NCI-H1436 treated with DMSO at 0.1 percent for 48 hours (cell line): ENCODE measurements at places on chromosomes 7 and 10.

- no peak for DNase-seq
Observed at GRCh38 chr10:113347508-113347907, 205.3 kb upstream of the HABP2 start.

DNA sequence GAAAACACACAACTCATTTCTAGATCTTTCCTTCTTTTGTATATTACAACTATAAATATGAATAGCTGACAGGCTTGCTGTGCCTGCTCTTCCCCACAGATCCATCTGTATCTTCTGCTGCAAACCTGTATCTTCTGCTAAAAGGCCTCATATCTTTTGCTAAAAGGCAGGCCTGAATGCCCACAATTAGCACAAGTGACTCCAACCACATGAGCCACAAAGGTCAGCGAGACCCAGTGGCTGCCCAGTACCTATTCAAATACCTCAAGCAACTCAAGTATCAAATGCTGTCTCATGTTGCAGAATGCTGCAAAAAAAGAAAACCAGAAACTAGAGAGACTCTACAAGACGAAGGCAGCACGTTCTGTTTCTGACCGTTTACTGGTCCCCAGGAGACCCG, 54.5 kb upstream of the ATP6V0A4 start:
- no peak for DNase-seq

DNA sequence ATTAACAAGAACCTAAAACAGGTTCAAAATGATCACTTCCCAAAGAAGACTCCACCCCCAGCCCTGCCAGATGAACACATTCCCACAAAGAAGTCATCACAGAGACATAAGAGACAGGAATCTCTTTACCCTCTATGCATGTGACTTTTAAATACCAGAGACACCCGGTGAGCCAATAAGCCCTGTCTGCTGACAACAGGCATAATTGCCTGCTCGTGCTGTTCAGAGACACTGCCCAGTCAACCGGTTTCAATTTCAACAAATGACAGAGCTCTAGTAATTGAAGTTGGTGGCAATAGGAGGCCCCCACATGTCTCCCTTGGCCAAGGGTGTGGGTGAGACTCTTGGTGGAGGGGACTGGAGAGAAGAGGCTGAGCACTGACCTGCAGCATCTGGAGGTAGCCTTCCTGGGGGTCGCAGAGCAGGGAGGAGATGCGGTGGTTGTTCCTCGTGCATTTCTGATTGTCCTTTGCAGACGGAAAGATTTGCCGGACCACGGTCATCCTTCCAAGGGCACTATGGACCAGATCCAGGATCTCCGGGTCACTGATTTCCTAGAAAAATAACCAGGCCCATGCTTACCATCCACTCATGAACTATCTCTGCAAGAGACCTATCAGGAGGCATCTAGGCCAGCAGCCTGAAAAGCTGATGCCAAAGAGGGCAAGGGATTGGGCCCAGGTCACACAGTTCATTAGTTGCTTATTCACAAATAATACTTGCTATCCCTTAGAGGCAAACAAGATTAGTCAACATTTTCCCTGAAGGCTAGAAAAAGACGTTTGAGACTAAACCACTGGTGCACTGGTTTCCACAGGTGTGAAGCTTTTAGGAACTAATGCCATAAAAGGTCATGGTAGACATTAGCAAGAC, 497.7 kb downstream of the GRID1 start:
- DNase-seq, result no peak

- DNase-seq, result no peak
Observed at GRCh38 chr7:98836811-98837629, 32.8 kb downstream of the TMEM130 start.

DNA sequence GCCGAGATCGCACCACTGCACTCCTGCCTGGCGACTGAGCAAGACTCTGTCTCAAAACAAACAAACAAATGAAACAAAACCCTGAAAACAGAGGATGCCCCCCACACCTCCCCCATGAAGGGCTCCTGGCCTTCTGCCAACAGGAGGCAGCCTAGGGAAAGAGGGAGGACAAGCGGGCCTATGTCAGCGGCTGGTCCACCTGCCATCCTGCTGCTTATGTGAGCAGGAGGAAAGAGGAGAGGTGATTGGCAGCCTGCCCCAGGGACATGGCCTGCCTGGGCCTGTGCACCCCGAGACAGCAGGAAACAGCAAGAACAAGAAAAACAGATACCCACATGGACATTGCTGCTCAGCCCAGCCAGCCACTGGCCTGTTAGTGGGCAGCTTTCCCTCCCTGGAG, 9.1 kb upstream of the ZNF316 start:
- no peak for DNase-seq

DNA sequence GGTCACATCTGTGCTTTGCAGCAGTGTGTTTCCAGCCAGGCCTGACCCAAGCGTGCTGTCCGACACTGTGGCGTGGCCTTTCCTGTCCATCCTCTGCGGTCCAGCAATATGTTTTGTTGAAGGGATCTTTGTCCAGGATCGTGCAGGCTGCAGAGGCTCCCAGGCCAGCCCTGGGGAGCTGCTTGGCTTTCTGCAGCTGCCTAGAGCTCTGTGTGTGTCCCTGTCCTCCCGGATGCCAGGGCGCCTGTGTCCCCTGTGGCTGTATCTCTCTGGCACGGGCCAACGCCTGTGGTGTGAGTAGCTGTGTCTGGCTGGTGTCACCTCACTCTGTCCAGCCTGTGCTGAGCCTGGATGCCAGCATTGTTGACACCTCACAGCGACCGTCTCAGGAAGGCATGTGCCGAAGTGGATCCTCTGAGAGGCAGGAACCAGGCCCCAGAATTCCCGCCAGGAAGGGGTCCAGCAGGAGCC, 94.5 kb downstream of the INPP5A start:
- DNase-seq, result no peak

GRCh38 chr10:117186832-117187615, 10.3 kb upstream of the KCNK18 start:
- DNase-seq, result no peak

- no peak for DNase-seq
Observed at GRCh38 chr7:139777133-139777891, 486 bp downstream of the HIPK2 start.

DNA sequence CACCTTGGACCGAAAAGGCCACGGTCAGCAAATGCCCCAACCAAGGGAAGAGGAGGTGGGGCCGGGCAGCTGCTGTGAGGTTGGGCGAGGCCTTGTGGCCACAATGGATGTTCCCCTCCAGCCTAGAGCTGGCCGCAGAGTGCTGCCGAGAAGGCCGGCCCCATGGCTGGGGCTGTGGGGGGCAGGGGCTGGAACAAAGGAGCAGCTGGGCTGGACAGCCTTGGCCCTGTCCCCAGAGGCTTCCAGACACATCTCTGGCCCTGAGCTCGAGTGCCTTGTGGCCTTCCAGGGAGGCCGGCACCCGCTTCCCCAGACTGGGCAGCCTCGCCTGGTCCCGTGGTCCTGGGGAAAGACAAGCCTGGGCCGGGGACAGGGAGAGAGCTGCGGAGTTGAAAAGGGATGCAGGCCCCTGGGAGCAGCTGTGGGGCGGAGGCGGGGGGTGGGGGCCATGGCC, 88.0 kb downstream of the PDGFA start:
- no peak for DNase-seq

DNA sequence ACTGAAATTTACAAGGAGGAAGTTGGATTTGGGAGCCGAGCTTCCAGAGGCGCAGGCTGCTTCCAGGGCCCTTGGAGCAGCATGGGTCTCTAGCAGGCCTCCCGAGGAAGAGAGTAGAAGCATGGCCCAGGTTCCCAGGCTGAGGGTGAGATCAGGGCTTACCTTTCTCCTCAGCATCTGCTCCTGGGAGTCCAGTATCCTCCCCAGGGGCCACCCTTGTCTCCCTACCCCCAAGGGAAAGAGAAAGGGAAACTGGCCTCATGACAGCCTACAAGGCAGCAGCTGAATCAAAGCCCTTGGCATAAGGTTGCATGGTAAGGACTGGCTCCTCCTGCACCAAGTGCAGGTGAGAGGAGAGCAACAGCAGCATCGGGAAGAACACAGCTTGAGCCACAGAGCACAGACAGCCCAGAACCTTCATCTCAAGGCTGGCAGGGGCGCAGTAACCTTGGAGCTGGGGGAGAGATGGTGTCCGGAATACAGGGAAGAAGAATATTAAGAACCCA, 114.5 kb downstream of the MARCHF5 start:
- DNase-seq, result no peak

DNA sequence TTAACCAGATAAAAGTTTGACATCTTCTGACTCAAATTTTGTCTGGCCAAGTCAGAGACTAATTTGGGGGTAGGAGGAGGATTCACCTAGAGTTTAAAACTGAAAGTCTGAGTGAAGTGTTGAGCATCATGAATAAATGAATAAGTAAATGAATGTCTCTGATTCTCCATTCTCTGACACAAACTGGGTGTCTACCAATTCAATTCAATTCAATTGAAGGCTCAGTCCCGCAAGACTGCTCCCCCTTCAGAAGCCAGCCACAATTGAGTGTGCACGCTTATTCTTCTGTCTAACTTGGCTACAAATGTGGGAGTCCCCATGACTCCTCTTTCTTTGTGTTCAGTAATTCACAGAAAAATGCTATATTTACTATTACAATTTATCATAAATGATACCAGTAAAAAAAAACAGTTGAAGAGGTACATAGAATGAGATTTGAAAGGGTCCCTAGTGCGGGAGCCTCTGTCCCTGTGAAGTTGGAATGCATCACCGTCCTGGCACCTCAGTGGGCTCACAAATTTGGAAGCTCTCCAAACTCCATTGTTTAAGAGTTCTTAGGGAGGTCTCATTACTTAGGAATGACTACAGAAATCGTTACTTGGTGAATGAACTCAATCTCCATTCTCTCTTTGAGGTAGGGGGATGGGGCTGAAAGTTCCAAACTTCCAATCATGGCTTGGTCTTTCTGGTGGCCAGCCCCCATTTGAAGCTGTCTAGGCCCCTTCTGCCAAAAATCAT, 243.7 kb upstream of the PHYHIPL start:
- DNase-seq, result no peak

GRCh38 chr7:24963218-24963617, 16.8 kb downstream of the OSBPL3 start:
- DNase-seq, result no peak

DNA sequence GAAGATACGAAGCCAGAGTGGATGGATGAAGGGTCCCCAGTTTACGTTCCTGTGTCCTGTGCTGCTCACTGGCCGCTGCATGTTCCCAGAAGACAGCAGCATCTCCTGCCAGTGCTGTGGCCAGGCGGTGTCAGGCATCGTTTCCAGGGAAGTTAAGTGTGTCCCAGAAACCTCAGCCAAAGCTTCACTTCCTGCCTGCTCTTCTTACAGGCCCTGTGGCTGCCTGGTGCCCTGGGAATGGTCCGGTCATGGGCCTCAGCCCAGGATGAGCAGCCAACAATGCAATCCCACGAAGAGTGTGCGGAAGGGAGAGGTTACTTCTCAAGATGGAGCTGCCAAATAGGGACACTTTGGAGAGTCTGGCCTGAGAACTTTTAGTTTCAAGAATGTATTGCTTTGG, 99.7 kb upstream of the TARP start:
- DNase-seq, result no peak

GRCh38 chr10:1384026-1384425, 327.8 kb downstream of the WDR37 start:
- DNase-seq, result no peak

GRCh38 chr7:5612695-5613094, 168.8 kb downstream of the RNF216 start:
- no peak for DNase-seq

DNA sequence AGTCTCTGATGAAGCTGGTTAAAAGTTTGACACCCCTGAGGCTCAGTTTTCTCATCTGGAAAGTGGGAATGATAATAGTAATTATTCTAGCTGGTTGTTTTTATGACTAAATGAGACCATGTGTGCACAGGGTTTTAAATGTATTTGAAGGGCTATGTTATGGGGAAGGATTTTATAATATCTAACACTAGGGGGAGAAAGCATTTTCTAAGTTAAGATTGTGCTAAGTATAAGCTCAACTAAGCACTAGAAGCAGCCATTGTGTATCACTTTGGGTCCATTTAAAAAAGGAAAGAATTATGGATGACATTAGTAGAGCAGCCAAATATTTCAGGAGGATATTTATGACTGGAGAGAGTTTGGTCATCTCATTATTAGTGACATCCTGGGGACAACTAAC, 49.5 kb upstream of the CREB5 start:
- no peak for DNase-seq
